ENCODE measurements at places on chromosomes 2 and 18.

DNA sequence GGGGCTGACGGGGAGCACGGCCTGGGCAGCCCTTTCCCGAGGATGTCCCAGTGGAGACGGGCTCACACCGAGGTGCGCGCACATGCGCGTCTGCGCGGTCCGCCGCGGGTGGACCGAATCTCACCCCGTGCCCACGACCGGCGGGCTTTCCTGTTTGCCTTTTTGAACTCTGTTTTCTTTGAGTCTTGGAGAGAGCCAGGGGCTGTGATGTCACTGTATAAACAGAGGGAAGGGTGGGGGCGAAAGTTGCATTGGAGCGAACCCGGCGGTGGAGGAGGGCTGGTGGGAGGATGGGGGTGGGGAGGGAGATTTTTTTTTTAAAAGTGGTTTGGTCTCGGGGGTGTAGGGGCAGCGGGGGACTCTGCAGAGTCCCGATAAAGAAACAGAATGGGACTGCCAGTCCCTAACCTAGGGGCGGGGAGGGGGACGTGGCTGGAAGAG lies 141.2 kb upstream of the CTAGE1 start:
- no peak for DNase-seq

GRCh38 chr18:36532394-36532793 lies 234.9 kb downstream of the FHOD3 start:
- no peak for DNase-seq

- no peak for DNase-seq
These were observed 218.9 kb downstream of the EPHA4 start for GRCh38 chr2:221353201-221353600.

GRCh38 chr2:69026026-69026425 lies 13.0 kb downstream of the ANTXR1 start:
- no peak for DNase-seq

- DNase-seq: no peak
These were observed 23.4 kb upstream of the LRRC30 start for GRCh38 chr18:7207366-7207915.

GRCh38 chr2:19898592-19899329 lies 3.0 kb downstream of the TTC32 start:
- DNase-seq: no peak

GRCh38 chr18:51802569-51803428 lies 537.2 kb upstream of the DCC start:
- DNase-seq: no peak

DNA sequence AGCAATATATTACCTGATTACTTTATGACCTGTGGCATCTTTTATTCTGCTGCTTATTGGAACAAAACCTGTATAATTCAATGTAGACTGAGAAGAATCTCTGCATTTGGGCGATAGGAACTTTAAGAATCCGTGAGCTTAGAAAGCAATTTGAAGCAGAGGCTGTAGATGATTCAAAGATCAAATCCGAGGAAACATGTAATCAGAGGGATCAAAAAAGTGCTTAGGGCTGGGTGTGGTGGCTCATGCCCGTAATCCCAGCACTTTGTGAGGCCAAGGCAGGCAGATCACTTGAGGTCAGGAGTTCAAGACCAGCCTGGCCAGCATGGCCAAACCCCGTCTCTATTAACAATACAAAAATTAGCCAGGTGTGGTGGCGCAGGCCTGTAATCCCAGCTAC lies 198.4 kb downstream of the MTX2 start:
- no peak for DNase-seq

GRCh38 chr2:135664623-135665068 lies 77.0 kb upstream of the UBXN4 start:
- DNase-seq: no peak

DNA sequence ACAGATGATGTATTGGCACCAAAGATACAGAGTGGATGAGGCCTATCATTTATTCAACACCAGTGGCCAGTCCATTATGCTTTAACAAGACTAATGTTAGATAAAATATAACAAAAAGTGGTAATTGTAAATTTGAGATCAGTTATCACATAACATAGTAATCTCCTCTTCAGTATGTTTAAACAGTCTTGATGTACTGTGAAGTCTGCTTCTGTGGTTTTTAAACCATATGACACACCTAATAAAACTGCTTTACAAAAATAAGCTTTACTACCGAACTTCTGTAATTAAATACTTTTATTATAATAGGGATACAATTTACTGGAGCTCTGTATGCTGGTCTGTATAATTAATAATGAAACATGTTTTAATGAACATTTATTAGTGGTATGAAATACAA lies 2156.1 kb upstream of the CELF4 start:
- no peak for DNase-seq

DNA sequence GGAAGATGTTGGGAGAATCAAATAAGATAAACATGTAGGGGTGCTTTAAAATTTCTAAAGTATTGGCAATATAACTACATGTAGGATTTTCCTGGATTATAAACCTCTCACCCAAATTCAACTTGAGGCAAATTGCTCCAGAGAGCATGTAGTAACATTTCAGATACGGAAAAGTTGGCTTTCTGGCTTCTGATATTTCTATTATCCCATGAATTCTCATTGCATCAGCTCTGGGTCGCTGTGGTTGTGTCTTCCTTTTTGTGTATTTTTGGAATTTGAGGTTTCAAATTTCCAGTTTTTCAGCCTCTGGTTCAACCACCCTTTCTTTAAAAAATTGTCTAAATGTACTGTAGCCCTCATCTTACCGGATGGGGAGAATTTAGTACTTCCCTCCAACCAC lies 32.3 kb downstream of the TGIF1 start:
- no peak for DNase-seq

- no peak for DNase-seq
These were observed 4.2 kb upstream of the CNNM3 start for GRCh38 chr2:96811917-96812316.

GRCh38 chr2:153972412-153972811 lies 100.7 kb downstream of the GALNT13 start:
- no peak for DNase-seq

- DNase-seq: no peak
These were observed 29.1 kb upstream of the TANK start for GRCh38 chr2:161131074-161131680.

DNA sequence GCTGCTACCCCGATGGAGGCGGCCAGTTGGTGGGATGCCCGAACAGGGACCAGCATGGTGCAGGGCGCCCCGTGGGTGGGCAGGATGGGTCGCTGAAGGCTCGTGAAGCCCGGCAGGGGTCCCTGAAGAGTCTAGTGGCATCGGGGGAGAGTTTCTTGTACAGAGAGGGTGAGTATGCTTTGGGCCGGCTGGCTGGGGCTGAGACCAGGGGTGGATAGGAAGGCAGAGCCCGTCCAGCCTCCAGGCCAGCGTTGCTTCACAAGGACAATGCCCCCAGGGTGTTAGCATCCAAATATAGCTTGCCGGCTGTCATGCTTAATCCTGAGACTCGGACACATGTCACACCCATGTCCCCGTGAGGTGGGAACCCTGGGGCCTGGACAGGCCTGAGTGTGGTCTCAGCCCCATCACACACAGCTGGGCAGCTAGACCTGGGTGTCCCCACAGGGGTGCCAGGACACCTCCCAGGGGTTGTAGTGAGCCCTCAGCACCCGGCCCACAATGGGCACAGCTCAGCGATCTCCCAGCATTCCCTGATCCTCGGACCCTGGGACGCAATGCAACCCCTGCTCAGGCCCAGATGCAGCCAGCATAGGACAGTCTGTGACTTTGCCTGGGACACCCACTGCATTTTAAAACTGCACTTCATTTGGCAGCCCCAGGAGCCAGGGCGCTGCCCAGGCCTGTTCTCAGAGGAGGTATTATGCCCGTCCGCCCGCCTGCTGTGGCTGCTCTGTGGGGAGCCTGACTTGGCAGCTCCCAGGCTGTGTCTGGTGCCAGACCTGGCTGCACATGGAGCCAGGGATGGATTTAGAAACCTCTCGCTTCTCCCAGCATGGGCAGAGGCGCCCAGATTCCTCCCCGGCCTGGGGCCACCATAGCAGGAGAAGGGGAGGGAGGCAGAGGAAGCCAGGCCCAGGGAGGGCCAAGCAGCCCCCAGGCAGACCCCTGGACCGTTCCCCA lies 36.4 kb downstream of the RAMP1 start:
- no peak for DNase-seq

DNA sequence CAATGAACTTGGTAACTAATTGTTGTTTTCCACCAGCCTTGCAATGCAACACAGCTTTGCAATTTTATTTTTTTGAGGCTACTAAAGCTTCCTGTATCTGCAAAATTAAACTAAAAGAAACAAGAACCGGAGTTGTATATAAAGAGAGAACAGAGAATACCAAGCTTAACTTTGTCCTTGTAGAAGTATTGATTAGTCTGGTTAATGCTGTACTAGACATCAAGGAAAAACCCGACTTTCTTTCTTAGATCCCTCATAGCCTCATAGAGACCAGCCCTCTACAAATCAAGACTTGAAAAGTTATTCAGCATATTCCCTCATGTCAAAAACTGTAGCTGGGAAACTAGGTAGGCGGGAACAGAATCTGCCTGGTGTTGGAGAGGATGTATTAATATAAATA lies 1.7 kb upstream of the ASAP2 start:
- DNase-seq: no peak

DNA sequence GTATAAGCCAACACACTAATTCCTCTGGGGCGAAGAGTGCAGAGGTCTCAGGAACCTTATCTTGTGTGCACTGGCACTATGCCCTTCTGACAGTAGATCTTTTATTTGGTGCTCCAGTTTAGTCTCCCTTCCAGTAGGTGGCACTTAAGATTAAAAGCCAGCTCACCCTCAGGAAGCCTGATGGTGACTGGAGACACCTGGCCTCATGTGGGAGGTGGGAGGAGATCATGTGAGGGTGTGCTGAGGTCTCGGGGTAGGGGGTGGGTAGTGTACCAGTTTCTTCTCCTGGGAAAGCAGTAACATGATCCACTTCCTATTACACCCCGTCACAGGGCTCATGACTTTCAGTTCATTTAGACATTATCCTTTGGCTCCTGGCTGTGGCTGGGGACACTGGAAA lies 654.9 kb downstream of the ADCYAP1 start:
- no peak for DNase-seq

- DNase-seq: no peak
These were observed 233.7 kb downstream of the METTL4 start for GRCh38 chr18:2337552-2338141.

DNA sequence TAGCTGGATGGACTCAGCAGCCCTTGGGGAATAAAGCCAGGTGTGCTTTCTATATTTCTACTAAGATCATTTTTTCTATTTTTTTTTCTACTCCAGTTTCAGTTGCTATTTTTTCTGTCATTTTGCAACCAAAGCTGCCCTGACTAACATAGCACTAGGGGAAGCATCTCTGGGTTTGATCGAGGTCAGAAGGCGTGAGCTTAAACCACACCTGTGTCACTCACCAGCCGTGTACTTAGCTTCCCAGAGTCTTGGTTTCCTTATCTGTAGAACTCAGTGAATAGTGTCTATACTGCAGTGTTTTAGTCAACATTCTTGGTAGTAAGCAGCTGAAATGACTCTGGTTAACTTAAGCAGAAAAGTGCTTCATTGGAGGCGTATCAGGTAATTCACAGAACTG lies 489.6 kb upstream of the SPRED2 start:
- DNase-seq: no peak

DNA sequence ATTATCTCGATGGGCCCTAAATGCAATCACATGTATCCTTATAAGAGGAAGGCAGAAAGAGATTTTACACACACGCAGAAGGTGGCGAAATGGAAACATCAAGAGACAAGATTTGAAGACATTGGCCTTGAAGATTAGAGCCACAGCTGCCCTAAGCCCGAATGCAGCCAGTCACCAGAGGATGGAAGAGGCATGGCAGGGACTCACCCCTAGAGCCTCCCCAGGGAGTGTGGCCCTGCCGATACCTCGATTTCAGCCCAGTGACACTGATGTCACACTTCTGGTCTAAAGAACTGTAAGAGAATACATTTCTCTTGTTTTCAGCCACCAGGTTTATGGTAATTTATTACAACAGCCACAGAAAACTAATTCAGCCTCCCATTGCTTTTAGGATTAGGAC lies 17.4 kb downstream of the TTC39C start:
- no peak for DNase-seq

GRCh38 chr2:10072656-10073480 lies 7.3 kb downstream of the CYS1 start:
- peak; percentile 58 for DNase-seq

DNA sequence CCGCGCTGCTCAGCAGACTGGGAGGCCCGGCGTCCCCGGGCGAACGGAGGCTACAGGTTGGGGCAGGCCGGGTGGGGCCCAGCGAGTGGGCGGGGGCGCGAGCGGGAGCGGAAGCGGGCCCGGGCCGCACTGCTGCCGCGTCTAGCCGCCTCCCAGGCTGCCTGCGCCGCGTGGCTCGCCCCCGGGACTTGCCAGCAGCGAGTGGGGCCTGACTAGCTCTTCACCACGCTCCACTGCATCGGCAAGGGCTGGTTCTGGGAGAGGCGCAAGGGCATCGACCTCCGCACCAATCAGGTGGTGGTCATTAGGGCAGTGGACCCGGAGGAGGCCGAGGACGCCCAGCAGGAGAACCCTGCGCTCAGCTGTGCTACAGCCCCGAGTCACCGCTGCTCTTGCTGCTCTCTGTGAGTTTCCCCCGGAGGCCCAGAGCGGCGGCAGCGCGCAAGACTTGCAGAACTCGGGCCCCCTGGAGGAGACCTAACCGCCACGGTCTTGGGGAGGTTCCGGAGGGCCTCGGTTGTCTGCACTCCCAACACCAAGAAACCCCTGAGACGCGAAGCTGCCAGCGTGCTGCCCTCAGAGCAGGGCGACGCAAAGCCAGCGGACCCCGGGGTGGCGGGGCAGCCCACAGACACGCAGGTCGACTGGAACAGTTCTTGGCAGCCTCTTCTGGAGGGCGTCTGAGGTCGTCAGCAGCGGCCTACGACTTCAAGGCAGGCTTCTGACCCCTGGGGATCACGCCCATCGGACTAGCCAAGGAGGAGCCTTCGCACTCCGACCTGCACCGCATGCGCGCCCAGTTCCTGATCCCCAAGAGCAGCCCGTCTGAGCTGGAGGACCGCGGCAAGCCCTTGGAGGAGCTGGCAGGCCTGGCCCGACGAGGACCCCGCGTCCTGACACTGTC lies 27.2 kb upstream of the PTPN2 start:
- peak; percentile 34 for DNase-seq

DNA sequence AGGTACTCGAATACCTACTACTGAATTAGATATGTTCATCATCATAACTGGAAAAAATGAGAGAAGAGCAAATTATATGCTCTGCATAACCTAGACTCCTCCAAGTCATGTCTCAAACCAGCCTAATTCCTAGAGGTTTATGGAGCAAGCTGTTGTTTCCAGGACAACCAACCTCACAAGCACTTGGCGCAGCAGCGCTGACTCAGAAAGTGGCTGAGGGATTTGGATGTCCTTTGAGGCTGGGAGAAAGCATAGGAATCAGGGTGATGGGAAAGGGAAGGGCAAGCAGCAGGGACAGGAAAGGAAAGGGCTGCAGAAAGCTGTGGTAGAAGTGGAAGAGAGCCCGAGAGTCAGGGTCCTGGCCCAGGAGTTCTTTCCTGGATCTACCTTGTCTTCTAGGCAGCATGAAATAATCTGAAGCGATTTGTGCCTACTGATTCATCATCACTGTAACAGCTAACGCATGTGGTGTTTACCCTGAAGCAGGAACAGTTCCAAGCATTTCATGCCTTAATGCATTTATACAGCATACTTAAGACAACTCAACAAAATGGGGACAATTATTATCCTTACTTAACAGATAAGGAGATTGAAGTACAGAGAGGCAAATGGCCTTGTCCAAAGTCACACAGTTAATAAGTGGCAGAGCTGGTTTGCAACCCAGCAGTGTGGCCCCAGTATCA lies 3.7 kb downstream of the PLEK start:
- no peak for DNase-seq

- no peak for DNase-seq
These were observed 163.9 kb downstream of the COL4A4 start for GRCh38 chr2:227000123-227000522.
